ENCODE measurements at places on chromosomes 6 and 20.
A peak's percentile ranks its signal among the peaks of the same experiment; 100 is the strongest.

GRCh38 chr6:155040901-155041650 lies 46.0 kb downstream of the TIAM2 start:
- DNase-seq = no peak

- DNase-seq = no peak
Observed at GRCh38 chr6:98648211-98648914, 186.0 kb upstream of the POU3F2 start.

- DNase-seq = peak; percentile 96
Observed at GRCh38 chr20:2102585-2103460, 1.2 kb downstream of the STK35 start.

- no peak for DNase-seq
Observed at GRCh38 chr6:43544461-43544860, 27.6 kb downstream of the POLR1C start.

DNA sequence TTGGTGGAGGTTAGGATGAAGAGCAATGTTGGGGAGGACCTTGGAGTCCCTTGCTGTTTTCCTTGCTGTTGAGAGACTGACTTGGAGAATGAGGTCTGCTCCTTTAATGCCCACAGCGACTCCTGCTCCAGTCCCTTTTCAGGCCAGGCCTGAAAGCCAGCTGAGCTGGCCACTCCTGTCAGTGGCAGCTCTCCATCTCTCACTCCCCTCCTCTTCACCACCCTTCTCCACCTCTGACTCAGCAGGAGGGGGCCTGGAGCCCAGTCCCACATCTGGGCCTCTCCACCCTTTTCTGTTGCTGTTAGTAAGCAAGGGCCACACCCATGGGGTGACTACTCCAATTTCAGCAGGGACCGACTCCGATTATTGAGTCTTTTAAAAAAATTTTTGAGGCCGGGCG lies 2.2 kb downstream of the SNX21 start:
- DNase-seq = no peak

GRCh38 chr20:4332121-4332860 lies 316.9 kb upstream of the RNF24 start:
- DNase-seq = no peak

GRCh38 chr6:47132724-47133123 lies 90.6 kb upstream of the ADGRF1 start:
- DNase-seq = no peak

DNA sequence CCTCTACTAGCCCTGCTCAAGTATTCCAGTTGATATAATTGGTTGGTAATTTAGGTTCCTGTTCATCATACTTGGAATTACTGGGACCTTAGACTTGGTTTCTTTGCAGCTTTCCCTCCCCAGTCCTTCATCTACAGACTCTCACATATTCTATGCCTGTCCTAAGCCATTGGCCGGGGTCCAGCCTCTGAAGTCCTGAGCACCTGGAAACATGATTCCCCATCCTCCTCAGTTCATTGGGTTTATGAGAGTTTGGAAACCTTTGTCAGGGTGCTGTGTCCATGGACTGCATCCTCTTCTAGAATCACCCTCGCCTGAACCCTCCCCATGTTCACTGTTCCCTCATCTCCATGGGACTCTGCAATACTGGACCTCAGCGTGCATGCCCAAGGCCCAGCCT lies 8.8 kb downstream of the GSTA2 start:
- DNase-seq = no peak

GRCh38 chr6:124069230-124069950 lies 265.7 kb downstream of the NKAIN2 start:
- DNase-seq = no peak

DNA sequence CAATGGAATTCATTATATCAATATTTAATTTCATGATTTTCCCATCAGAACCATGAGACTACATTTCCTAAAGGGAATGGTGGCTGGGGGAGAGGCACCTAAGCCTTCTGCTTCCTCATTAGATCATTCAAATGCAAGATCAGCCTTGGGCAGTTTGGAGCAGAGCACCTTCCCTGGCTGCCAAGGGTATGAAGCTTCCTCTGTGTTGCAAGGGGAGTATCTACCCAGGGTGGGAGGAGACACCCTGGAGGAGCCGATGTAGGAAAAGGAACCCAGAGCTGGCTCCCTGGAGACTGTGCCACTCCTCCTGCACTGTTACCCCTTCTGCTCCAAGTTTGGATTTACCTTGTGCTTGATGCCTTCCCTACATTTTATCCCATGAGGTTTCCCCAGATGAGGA lies 299.7 kb upstream of the PRDM1 start:
- no peak for DNase-seq

- no peak for DNase-seq
Observed at GRCh38 chr6:8888468-8888867, 453.1 kb upstream of the SLC35B3 start.

DNA sequence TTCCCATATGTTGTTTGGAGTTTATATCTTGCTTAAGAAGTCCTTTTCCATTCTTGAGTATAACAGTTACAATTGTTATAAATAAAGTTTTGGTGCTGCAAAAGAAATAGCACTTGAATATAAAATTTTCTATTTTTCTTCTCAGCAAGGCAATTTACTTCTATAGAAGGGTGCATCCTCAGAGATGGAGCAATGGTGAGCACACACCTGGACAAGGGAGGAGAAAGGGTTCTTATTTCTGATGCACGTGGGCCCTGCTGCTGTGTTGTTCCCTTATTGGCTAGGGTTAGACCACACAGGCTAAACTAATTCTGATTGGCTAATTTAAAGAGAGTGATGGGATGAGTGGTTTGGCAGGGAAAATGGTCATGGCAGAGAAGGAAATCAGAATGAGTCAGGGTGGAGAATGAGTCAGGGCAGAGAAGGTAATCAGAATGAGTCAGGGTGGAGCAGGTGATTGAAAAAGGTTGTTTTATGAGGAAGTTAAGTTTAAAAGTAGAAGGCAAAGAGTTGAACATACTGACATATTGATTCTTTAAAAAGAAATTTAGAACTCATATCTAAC lies 38.0 kb downstream of the CST8 start:
- no peak for DNase-seq

GRCh38 chr6:95648636-95649035 lies 71.3 kb downstream of the MANEA start:
- no peak for DNase-seq

- DNase-seq = no peak
Observed at GRCh38 chr6:80508885-80509630, 402.6 kb downstream of the BCKDHB start.

DNA sequence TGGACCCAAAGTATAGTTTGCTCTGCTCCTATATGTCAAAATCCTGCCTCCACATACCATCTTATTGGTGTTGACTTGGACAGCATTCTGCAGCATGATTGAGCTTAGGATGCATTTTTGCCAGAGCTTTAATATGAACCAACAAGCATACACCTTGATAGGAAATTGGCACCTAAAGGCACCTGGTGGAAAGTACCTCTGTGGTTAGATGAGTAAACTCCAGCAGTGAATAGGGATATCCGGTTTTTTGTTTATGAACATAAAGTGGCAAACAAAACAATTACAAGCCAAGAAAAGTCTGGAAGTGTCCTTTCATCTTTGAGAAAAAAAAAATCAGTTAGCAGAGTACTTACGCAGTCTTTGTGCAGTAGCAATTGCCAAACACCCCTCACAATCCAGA lies 6.2 kb upstream of the CYP24A1 start:
- no peak for DNase-seq

DNA sequence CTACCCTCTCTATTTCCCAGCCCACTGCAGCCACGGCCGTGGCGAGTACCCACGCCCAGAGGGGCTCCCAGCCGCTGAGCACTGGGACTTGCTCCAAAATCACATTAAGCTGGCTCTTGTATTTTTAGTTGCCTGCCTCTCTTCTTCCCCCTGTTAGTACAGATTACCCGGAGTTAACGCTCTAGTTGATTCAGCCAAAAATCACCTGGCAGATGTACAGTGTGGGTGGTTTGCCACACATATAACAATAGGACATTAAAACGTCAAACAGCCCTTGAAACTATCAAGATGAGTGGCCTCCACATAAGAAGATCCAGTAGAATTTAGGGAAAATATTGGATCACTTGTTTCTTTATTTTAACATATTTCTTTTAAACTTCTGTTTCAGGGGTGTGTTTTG lies 268.8 kb upstream of the PRDM1 start:
- no peak for DNase-seq

- DNase-seq = no peak
Observed at GRCh38 chr6:1643111-1643510, 33.4 kb downstream of the FOXC1 start.

All from COLO829 (cell line).